Bronchial smooth muscle cell (primary cell): ENCODE measurements at places on chromosomes 3 and 15. TPM values are rescaled to one million over a fixed set of nuclear protein-coding genes. Genes with fewer than 3 reads are reported as not detected.

Gene LYZL4
- total RNA-seq = not detected in 2 replicates

Gene ITPKA
- 5.2 TPM in 2 replicates for total RNA-seq

Gene CCR3
- 0.09 TPM in 1 of 2 replicates, not detected in the other for total RNA-seq

Gene SMAD6
- total RNA-seq = 24.9 and 37.2 TPM in 2 replicates

Gene USP3
- 24.4 and 28.1 TPM in 2 replicates for total RNA-seq

Gene TUBGCP5
- total RNA-seq = 19.7 and 20.2 TPM in 2 replicates

Gene VWA5B2
- not detected in 2 replicates for total RNA-seq

Gene SGO1
- total RNA-seq = 0.17 and 1.1 TPM in 2 replicates

Gene ZNF639
- total RNA-seq = 19.5 and 19.9 TPM in 2 replicates
